ENCODE measurements at places on chromosomes 5 and 9.

DNA sequence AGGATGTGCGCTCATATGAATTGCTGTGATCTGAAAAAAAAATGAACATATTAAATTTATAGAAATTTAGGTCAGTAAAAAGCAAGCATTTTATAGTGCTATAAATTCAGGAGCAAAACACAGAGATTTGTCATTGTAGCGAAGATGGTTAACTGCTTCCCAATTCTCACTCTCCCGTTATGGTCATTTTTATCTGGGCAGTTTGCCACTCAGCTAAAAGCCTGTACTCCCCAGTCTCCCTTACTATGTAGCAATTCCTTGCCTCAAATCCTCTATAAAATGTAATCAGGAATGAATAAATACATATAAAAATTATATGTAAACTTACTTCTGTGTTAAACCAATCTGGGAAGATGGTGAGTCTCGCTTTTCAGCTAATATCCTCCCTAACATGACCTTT lies 471.5 kb downstream of the HINT1 start:
- H3K36me3 ChIP-seq = no peaks in the 10 kb centered on the region
- DNase-seq = no peak
- no peaks in the 10 kb centered on the region for H3K27me3 ChIP-seq
- H3K27ac ChIP-seq = no peak overlapping the region

GRCh38 chr5:93594591-93595419 lies 11.8 kb downstream of the NR2F1 start:
- H3K4me1 ChIP-seq = peaks cover 6% of the 10 kb centered on the region
- no peak overlapping the region for H3K4me3 ChIP-seq
- H3K27ac ChIP-seq = no peak overlapping the region
- peaks cover 72% of the 10 kb centered on the region for H3K27me3 ChIP-seq

DNA sequence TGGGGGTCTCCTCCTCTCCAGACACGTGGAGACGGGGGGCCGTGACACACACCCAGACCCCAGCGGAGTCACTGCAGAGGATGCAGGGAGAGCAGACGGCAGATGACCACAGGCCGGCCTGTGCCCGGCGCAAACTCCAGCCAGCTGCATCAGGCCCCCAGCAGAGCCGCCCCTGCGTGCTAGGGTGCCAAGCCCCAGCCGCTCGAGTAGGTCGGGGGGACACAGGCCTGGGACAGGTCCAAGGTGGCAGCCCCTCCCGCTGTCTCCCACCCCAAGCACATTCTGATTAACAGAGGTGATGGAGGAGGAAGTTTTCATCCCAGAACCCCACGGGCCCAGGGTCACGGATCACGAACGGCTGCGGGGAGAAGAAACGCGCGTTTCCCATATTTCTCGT lies 14.4 kb downstream of the NACC2 start:
- no peaks in the 10 kb centered on the region for H3K4me1 ChIP-seq
- no peak overlapping the region for H3K27ac ChIP-seq
- H3K36me3 ChIP-seq = no peaks in the 10 kb centered on the region
- H3K27me3 ChIP-seq = no peaks in the 10 kb centered on the region
- no peak for DNase-seq
- H3K4me3 ChIP-seq = no peak overlapping the region

DNA sequence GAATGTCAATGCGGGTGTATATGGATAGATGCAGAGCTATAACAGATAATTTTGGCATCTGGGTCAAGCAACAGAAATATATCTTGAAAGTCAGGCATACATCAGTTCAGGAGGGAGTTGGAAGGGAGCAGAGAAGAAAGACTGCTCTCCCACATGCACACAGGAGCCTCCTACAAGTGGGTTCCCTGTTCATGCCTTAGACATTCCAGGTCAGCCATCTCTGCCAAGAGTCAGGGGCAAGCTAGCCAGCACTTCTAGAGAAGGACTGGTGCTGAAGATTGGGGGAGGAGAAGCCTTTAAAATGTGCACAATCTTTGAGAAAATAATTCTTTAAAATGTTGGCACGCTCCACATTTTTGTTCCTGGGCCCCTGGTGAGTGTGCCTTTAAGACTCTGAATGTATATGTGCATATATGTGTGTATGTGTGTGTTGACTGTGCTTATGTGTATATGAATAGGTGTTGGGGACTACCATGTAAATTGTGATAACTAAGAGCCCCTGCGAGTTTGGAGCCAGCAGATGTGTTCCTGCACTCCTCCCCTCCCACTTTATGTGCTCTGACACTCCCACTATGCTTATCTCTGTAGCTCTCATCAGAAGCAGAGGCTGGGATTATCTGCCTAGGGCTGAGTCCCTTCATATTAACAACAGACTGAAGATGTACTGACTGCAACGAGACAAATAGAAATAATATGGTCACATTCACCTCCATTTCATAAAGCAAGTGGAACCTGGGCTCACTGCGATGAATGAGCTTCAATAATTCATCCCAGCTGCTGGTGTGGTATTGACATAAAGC lies 21.5 kb upstream of the DELE1 start:
- H3K27ac ChIP-seq = no peak overlapping the region
- no peaks in the 10 kb centered on the region for H3K4me1 ChIP-seq
- no peaks in the 10 kb centered on the region for H3K36me3 ChIP-seq
- peaks cover 3% of the 10 kb centered on the region for H3K27me3 ChIP-seq
- H3K4me3 ChIP-seq = no peak overlapping the region
- DNase-seq = no peak

GRCh38 chr5:128035689-128036088 lies 47.9 kb upstream of the SLC12A2 start:
- H3K27ac ChIP-seq = no peak overlapping the region
- no peaks in the 10 kb centered on the region for H3K36me3 ChIP-seq
- H3K4me1 ChIP-seq = no peaks in the 10 kb centered on the region
- no peak for DNase-seq

- no peak overlapping the region for H3K4me3 ChIP-seq
- H3K27ac ChIP-seq = no peak overlapping the region
- H3K4me1 ChIP-seq = peaks cover 81% of the 10 kb centered on the region
- no peak for DNase-seq
- H3K27me3 ChIP-seq = no peaks in the 10 kb centered on the region
- no peaks in the 10 kb centered on the region for H3K36me3 ChIP-seq
These were observed 9.2 kb upstream of the CXXC5 start for GRCh38 chr5:139638736-139639618.

GRCh38 chr5:57703721-57704120 lies 221.1 kb upstream of the ACTBL2 start:
- no peak for DNase-seq
- H3K27me3 ChIP-seq = no peaks in the 10 kb centered on the region
- H3K36me3 ChIP-seq = no peaks in the 10 kb centered on the region
- no peak overlapping the region for H3K4me3 ChIP-seq
- H3K27ac ChIP-seq = no peak overlapping the region

DNA sequence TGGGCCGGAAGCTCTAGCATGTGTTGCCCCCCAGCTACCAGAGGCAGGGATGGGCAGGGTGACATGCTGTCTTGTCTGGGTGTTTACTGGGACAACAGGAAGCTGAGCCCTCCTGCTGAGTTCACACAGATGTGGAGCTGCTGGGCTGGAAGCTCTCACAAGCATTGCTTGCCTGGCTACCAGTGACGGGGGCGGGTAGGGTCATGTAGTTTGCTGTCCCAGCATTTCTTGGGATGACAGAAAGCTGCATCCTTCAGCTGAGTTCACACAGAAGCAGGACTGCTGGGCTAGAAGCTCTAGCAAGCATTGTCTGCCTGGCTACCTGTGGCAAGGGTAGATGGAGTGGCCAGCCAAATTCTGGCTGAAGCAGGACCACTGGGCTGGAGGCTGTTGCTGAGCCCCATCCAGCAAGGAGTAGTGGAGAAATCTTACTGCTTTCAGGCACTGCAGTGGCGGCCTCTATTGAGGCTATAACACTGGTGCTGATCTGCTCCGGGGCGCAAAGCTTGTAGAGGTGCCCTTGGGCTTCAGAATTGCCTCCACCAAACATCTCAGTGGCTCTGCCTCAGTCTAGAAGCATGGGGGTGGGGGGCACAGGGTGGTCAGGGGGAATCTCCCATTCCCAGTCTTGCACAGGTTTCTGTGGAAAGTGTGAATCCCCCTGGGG lies 25.1 kb downstream of the POLK start:
- no peak overlapping the region for H3K4me3 ChIP-seq
- no peaks in the 10 kb centered on the region for H3K27me3 ChIP-seq
- DNase-seq = no peak
- no peak overlapping the region for H3K27ac ChIP-seq

DNA sequence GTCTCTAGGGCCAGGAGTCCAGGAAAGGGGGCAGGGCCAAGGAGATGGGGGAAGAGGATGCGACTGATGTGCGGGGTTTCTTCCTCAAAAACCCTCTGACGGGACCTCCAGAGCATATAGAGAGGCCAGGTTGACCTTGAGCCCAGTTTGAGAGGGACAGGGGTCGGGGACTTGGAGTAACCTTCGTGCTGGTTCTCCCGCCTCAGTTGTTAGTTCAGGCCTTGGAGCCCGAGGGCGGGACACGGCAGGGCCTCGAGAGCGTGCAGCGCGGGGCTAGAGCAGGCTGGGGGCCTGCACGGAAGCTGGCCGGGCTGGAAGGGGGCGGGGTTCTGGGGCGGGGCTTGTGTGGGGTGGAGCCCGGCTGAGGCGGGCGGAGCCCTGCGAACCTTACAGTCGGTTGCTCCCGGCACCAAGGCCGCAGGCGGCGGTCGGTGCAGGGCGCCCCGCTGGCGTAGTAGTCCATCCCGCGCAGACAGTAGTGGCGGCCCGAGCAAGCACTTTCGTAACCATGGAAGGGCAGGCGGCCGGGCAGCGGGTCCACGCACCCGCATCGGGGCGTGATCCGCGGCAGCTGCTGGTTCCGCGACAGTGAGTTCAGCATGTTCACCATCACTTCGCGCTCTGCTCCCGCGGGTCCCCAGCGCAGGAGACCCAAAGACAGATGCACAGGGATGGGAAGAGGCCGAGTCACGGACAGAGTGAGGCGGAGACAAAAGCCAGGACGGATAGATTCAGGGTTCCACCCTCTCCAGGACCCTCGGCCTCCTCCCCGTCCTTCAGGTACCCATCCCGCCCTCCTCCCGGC lies 4.0 kb upstream of the MYORG start:
- peaks cover 71% of the 10 kb centered on the region for H3K27me3 ChIP-seq
- H3K36me3 ChIP-seq = no peaks in the 10 kb centered on the region
- H3K4me3 ChIP-seq = peak overlapping the region; percentile 48
- peaks cover 40% of the 10 kb centered on the region for H3K4me1 ChIP-seq

DNA sequence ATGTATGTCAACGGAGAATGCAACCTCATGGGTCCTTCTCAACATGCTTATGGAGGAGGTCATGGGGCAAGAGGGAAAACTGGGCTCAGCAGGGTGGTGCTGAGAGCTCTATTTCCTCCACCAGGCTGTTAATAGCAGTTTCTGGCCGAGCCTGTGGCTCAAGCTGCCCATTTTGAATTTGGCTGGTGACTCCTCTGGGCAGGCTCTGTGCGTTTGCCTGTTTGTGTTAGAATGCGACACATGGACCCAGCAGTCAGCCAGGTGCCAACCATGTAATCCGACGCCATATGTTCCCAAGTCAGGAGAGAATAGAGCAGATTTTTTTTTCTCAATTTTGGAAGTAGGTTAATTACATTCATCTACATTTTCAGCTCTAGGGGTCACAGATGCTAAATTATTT lies 387.7 kb upstream of the CLINT1 start:
- no peak overlapping the region for H3K4me3 ChIP-seq
- no peaks in the 10 kb centered on the region for H3K27me3 ChIP-seq
- no peaks in the 10 kb centered on the region for H3K4me1 ChIP-seq
- no peaks in the 10 kb centered on the region for H3K36me3 ChIP-seq

GRCh38 chr9:17138503-17138902 lies 3.7 kb downstream of the CNTLN start:
- H3K4me1 ChIP-seq = peaks cover 6% of the 10 kb centered on the region
- no peaks in the 10 kb centered on the region for H3K27me3 ChIP-seq
- no peaks in the 10 kb centered on the region for H3K36me3 ChIP-seq
- no peak overlapping the region for H3K27ac ChIP-seq

GRCh38 chr5:3535414-3536211 lies 60.0 kb upstream of the IRX1 start:
- H3K4me3 ChIP-seq = no peak overlapping the region
- no peaks in the 10 kb centered on the region for H3K4me1 ChIP-seq
- DNase-seq = no peak
- H3K27ac ChIP-seq = no peak overlapping the region
- H3K27me3 ChIP-seq = no peaks in the 10 kb centered on the region

GRCh38 chr5:31479706-31480105 lies 52.2 kb downstream of the DROSHA start:
- no peak overlapping the region for H3K27ac ChIP-seq
- H3K4me1 ChIP-seq = no peaks in the 10 kb centered on the region
- H3K4me3 ChIP-seq = no peak overlapping the region
- peaks cover 12% of the 10 kb centered on the region for H3K36me3 ChIP-seq

- DNase-seq = no peak
- H3K4me1 ChIP-seq = peaks cover 8% of the 10 kb centered on the region
- no peak overlapping the region for H3K4me3 ChIP-seq
- H3K36me3 ChIP-seq = no peaks in the 10 kb centered on the region
- H3K27ac ChIP-seq = no peak overlapping the region
- H3K27me3 ChIP-seq = no peaks in the 10 kb centered on the region
These were observed 181.8 kb upstream of the MVB12B start for GRCh38 chr9:126144603-126145456.

- H3K27me3 ChIP-seq = no peaks in the 10 kb centered on the region
- DNase-seq = no peak
- no peaks in the 10 kb centered on the region for H3K4me1 ChIP-seq
- H3K27ac ChIP-seq = peak overlapping the region; percentile 41
These were observed 44.3 kb downstream of the HABP4 start for GRCh38 chr9:96494215-96494800.

DNA sequence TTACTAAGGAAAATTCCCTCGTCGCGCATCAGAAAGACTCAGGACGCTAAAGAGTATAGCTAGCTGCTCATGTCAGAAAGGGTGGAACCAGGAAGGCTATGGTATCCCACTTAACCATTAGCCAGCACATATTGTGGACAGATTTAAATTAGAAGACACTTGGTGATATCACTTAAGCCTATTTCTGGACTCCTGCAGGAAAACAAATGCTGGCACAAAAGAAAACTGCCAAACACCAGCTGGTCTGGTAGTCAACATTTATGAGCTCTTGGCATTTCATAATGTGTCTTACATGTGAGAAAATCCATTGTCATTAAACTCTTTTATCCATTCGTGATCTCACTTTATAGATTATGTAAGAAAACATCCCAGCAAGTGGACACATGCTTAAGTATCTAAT lies 377.4 kb downstream of the PTPRD start:
- no peak for DNase-seq
- H3K4me3 ChIP-seq = no peak overlapping the region
- no peak overlapping the region for H3K27ac ChIP-seq
- no peaks in the 10 kb centered on the region for H3K4me1 ChIP-seq
- no peaks in the 10 kb centered on the region for H3K27me3 ChIP-seq

DNA sequence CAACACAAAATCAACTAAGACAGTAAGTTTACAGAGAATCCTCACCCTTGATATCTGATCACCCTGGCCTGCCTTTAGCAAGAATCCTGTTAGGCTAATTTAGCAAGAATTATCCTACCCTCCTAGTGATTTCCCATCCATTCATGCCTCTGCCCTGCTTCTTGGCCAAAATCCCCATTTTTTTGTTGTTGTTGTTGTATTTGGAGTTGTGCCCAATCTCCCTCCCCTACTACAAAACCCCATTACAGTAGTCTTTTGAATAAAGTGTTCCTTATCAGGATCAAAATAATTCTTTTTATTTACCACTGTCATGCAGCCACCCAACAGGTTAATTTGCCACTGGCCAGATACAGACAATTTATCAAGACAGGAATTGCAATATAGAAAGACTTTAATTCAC lies 58.5 kb upstream of the CLINT1 start:
- H3K4me3 ChIP-seq = no peak overlapping the region
- H3K27ac ChIP-seq = peak overlapping the region; percentile 90
- DNase-seq = no peak
- H3K36me3 ChIP-seq = no peaks in the 10 kb centered on the region
- H3K4me1 ChIP-seq = peaks cover 59% of the 10 kb centered on the region
- H3K27me3 ChIP-seq = no peaks in the 10 kb centered on the region
